Dermis blood vessel endothelial cell (primary cell): ENCODE measurements at places on chromosomes 5 and 9. TPM values are rescaled to one million over a fixed set of nuclear protein-coding genes. Genes with fewer than 3 reads are reported as not detected.

PCDHGB1 gene
- total RNA-seq, result 1.4 and 1.5 TPM in 2 replicates

GRCh38 chr5:79962575-79963222, 28.4 kb downstream of the MTX3 start:
- DNase-seq, result no peak

DNA sequence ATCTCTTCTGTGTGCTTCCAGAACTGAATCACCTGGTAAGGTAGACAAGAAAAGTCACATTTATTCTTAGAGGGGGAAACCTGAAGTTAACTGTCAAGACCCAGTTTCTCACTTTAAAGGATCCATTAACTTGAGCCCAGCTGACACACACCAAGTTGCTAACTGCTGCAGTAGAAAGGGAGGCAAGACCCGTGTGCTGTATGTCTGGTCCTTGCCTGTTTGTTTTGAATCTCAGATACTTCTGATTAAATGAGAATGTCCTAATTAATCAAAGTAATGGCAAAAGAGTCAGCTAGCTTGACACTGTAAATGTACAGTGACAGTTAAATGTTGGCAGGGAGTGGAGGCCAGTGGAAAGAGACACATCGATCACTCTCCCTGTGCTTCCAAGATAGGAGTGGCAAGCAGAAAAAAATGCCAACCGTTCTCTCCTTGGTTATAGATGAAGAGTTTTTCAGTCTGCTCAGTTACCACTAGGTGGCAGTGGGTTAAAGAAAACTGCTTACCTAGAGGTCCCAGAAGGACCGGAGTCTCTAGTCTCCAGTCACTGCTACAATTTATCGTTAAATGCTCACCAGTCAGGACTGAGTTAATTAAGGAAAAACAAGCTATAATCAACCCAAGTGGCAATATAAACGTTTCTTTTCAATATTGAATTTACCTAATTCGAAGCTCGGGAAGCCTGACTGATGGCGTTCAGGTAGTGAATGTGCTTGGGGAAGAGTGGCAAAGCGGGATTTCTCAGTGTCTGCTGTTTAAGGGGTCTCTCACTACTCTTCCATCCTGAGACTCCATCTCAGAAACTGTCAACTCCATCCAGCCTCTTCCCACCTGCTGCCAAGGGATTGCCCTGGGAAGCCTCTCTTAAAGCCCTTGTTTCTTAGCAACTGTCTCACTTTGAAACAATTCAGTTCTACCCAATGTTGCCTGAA, 18.4 kb downstream of the LSM11 start:
- DNase-seq, result peak; percentile 80

GRCh38 chr5:139659695-139660101, 11.5 kb downstream of the CXXC5 start:
- DNase-seq, result no peak

DNA sequence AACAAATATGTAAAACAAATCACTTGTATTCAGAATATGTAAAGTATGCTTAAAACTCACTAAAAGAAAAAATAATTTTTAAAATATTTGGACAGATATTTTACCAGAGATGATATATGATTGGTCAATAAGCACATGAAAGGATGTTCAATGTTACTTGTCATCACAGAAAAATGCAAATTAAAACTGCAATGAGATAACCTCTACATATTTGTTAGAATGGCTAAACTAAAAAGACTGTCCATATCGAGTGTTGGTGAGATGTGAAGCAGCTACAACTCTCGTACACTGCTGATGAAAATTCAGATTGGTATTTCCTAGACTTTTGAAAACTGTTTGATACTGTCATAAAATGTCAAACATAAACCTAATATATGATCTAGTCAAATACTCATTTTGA, 685.1 kb downstream of the DTWD2 start:
- DNase-seq, result no peak

DNA sequence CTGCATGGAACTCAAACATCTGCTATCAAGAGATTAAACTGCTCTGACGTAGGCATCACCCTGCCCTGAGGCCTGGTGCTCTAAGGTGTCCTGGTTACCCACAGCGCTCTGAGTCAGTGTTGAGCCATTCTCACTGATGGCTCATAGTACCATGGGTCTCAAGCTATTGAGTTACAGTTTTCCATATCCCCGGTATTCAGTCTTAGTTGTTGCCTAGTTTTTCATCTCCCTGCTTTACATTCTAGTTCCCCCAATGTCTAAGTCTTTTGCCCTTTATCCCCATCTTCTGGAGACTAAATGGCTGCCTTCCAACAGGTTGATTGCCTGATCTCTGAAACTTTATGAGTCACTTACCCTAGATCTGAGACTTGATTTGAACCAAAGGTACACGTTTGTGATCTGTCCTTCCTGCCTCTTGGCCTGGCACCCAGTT, 161.2 kb upstream of the PTGER4 start:
- DNase-seq, result no peak

HRH2 gene
- 0.05 TPM in 1 of 2 replicates, not detected in the other for total RNA-seq
